Hepatic stellate cell (primary cell): ENCODE measurements at places on chromosomes 7 and 10.

DNA sequence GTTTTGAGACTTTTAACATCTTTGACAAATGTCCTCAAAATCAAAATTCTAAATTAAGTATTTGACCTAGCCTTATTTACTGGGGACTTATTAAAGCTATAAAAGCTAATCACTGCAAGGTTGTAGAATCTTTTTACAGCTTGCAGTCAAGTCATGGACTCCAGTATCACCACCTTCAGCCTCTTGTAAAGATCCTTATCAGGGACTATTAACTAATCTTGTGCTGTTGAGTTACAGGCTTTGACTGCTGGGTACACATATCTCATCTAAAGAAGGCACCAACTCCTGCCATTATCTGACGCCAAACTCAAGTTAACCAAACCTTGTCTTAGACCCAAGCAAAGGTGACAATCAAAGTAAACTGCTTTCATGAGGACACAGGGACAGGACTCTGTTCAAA, 621.0 kb upstream of the IGFBP3 start:
- no peak for DNase-seq

DNA sequence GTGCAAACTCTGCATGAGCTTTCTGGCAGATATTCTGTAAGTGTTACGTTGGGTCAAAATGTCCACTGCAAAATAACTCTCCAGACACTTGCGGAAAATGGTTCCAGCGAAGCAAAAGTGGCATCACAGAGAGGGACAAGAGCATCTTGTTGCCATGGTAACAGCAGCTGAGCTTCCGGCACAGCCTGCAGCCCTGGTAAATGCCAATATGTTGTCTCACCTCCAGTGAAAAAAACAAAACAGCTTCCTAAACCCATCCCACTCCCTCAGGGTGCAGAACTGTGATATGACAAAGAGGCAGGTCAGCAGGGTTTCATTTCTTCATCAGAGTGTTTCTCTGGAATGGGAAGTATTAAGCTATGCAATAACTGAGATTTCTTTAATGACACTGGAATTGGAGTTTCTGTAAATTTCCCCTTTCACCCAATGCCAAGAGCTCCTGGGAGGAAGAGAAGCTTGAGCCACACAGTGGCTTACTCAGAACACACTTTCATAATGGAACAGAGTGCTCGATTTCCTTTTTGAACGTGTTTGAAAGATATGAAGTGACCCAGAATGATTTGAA, 65.6 kb downstream of the FOXI2 start:
- no peak for DNase-seq

- DNase-seq, result no peak
Measured at GRCh38 chr10:20686015-20686635, 211.0 kb downstream of the NEBL start.

GRCh38 chr7:36549029-36549428, 159.4 kb downstream of the ANLN start:
- no peak for DNase-seq

- DNase-seq, result no peak
Measured at GRCh38 chr7:42758124-42758523, 153.7 kb downstream of the C7orf25 start.

DNA sequence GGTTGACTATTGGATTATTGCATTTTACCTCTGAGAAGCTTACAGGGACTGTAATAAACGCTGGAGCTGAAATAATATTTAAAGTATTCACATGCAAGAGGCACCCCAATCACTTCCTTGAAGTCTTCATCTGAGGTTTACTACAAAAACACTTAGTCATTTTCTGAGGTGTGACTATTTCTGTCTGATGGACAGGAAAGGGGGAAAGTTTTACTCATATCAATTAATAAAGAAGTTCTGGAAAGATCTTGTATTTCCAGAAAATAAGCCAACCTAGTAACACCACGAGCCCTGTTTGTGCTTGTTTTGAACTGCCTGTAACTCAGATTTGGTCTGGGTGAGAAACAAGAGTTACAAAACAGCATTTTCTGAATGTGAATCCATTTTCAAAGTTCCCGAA, 63.9 kb upstream of the PRKCQ start:
- no peak for DNase-seq

DNA sequence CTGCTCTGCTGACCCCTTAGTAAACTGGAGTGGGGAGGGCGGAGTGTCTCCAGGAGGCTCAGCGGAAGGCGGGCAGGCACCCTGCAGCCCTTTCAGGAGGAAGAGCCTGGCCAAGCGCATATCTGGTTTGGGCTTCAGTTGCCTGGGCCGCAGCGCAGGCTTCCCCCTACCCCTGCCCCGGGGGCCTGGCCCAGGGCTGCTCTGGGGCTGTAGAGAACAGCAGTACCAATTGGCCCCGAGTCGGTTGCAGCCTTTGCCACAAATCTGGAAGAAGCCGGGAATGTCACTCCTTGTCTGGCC, 28.1 kb upstream of the JAKMIP3 start:
- DNase-seq, result no peak

- no peak for DNase-seq
Measured at GRCh38 chr7:70598976-70599375, 533.0 kb upstream of the GALNT17 start.

- DNase-seq, result no peak
Measured at GRCh38 chr10:33570495-33570894, 236.0 kb upstream of the NRP1 start.

GRCh38 chr10:34916314-34916713, 101.2 kb upstream of the PARD3 start:
- DNase-seq, result no peak
